ENCODE measurements at places on chromosomes 4 and X.

GRCh38 chrX:16130707-16131106 is 7.3 kb downstream of the GRPR start:
- DNase-seq = no peak

- no peak for DNase-seq
Measured at GRCh38 chr4:186021461-186022167, 47.3 kb upstream of the TLR3 start.

DNA sequence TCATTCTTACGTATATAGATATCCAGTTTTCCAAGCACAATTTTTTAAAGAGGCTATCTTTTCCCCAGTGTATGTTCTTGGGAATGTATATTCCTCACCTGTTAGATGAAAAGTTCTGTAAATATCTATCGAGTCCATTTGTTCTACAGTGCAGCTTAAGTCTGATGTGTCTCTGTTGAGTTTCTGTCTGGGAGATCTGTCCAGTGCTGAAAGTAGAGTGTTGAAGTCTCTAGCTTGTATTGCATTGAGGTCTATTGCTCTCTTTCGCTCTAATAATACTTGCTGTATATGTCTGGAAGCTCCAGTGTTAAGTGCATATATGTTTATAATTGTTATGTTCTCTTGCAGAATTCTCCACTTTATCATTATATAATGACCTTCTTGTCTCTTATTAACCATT is 373.1 kb downstream of the PPARGC1A start:
- no peak for DNase-seq

DNA sequence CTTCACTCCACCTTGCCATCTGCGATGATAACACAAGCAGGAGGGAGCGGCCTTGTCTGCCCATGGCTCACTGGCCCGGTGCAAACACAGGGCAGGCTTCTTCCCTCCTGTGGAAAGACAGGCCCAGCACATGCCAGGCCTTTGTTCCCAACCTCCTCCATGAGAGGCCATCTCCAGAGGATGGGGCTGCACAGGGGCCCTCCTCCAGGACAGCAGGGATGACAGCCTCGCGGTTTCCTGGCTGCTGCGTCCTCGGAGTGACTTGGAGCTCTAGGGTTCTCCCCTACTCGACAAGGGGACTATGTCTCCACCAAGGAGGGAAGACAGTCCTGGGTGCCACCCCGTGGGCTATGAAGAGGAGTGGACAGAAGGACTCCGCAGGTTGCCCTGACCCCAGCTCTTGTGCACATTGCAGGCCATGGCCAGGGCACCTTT is 21.8 kb downstream of the RNF212 start:
- no peak for DNase-seq

DNA sequence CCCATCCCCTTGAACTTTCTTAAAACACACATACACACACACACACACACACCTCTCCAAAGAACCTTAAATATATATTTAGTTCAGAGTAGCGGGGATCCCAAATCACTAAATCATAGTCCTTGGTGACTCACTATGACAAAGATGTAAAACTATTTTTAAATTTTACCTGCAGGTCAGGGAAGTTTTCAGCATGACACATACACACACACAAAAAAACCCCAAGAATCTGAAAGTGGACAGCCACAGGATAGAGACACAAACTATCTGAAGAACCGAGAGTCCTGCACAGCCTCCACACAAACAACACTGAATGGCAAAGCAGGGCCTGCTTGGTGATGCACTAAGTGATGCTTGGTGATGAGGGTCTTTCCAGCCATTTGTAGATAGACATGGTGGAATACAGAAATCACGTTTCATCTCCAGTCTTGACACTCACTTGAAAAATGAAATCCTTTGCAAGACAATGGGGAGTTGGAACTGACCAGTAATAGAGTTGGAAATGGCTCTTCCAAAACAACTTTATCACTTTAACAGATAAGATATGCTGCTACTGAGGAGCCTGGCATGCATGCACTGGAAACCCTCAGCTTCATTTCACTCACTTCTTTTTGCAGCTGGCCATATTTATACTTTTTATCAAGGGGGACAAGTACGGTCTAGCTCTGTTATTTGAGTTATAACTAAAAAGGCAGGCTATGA is 307.3 kb downstream of the RAPGEF2 start:
- no peak for DNase-seq

- no peak for DNase-seq
Measured at GRCh38 chrX:56385336-56385735, 153.2 kb downstream of the KLF8 start.

DNA sequence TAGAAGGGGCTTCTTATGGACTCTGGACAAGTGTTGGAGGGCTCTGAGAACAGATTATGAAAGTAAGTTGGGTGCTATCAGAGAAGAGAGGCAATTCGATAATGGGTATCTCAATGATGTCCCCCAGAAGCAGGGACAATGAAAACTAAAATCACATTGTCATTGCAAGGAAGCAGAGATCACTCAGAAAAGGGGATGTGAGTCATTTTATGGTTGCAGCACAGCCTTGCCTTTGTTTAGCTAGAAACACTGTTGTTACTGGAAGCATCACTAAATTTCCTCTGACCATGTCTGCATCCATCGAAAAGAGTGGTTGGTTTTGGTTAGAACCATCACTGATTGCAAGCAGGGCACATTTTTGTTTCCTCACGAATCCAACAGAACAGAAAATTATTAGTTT is 246.8 kb upstream of the NWD2 start:
- DNase-seq = no peak

- peak; percentile 86 for DNase-seq
Measured at GRCh38 chr4:4820261-4820660, 39.2 kb upstream of the MSX1 start.

DNA sequence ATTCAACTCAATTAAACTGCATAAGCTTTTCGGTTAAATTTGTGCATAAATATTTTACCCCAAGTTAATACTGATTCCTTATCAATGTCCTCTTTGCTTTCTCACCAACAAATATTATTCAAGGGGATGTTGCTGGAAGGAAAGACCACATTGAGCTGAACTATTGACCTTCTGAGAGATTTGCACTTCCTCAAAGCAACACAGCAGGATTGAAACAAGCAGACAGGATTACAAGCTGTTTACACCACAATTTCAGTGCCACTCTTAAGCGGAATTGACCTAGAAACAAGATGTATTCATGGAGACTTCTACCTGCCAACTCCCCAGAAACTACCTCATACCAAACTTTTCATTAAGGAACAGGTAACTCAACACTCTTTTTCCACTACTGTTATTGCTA is 96.5 kb upstream of the DUSP21 start:
- DNase-seq = no peak

DNA sequence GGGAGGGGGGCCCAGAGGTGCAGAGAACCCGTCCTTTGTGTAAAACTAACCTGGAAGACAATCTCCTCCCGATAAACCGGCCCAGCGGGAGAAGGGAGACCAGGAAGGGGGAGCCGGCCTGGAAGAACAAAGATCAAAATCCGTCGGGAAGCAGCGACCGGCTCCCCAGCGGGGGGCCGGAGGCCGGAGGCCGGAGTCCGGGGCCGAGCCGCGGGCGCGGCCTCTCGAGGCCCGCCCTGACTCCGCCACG is 552 bp downstream of the ZDHHC9 start:
- no peak for DNase-seq

- no peak for DNase-seq
Measured at GRCh38 chrX:20317873-20318272, 51.2 kb upstream of the RPS6KA3 start.

DNA sequence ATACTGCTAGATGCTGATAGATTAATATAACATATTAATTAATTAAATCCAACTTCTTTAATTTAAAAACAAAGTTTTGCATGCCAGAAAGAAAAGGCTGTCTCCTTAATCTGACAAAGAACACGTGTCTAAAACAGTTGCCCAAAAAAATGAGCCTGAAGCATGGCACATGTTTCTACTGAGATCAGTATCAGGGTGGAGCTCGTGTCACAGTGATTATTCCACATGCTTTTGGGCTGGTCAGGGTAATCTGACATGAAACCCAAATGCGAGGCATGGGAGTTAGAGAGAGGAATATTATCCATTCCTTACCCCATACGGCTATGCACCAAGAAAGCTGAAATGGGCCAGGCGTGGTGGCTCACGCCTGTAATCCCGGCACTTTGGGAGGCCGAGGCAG is 79.4 kb upstream of the ADRA2C start:
- DNase-seq = no peak

DNA sequence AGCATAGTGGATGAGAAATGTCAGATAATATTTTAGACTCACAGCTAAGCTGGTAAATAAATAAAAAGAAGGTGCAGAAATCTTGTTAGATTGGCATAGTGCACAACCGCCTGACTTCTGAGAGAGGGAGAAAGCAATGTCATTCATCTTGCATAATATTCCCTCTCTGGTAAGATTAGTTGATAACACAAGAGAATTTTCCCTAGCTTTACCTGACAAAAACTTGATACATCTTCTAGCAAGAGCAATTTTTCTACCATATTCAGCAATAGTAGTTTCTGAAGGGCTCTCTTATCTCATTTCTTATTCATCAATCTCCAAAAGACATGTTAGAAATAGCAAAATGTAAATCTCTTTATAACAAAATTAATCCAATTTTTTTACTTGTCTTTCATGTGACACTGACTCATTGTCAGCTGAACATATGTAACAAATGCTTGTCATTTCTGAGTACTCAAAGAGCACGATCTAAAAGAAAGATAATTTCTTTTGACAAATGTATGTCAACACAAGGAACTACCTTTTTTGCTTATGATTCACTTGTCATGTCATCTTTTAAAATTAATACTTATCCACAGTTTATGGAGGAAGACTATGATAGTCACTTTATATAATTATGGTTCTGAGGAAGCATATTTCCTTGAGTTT is 240.0 kb downstream of the ARAP2 start:
- DNase-seq = no peak

DNA sequence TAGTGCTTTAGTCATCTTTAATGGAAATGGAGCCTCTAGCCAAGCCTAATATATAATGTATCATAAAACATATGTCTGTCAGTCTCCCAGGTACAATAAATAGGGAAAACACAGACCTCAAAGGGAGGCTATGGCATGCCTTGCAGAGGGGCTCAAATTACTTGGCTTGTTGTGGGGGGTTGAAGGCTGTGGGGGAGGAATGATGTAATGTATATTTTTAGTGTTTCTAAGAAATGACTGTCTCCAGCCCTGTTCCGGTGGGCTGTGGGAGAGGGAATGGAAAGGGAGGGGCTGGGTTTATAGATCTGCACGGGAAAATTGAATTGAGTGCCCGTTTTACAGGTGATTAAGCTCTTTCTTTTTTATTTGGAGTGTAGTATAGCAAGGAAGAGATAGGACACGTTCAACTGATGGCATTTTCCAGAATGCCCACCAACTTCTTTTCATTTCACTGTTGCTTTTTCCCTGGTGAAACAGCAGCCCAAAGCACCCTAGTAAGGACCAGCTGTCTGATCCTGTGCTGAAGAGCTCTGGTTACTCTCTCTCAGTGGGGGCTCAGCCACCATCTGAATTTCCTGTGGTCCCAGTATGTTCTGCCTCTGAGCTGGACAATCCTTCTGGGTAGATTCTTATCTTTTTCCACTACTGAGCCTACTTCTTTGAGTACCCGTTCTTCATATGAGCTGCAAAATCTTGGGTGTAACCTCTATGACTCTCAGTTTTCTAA is 220.7 kb upstream of the CASK start:
- no peak for DNase-seq

- DNase-seq = no peak
Measured at GRCh38 chr4:135382280-135382959, 1180.8 kb upstream of the PABPC4L start.

DNA sequence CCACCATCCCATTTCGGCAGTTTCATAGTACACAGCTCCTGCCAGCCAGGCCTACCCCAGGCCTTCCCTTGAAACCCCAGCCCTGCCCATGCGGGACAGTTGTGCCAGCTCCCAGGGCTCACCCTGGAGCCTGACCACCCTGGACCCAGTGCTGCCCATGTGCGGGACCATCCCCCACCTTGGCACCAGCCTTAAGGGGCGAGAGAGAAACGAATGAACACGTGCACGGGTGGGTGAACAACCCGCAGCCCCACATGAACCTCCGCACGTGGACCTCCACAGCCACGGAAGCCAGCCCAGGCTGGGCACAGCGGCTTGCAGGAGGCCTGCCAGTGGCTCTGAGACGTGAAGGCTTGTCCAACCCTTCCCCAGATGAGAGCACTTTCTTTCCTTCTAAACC is 76.0 kb upstream of the MXD4 start:
- DNase-seq = no peak

- DNase-seq = no peak
Measured at GRCh38 chrX:123330229-123330942, 146.3 kb downstream of the GRIA3 start.

GRCh38 chr4:4869731-4870571 is 10.5 kb downstream of the MSX1 start:
- no peak for DNase-seq

GRCh38 chrX:329291-329910 is 10.8 kb upstream of the GTPBP6 start:
- DNase-seq = no peak

GRCh38 chr4:124018383-124019317 is 622.1 kb downstream of the SPRY1 start:
- no peak for DNase-seq

GRCh38 chr4:2487632-2488031 is 18.7 kb downstream of the RNF4 start:
- no peak for DNase-seq

- no peak for DNase-seq
Measured at GRCh38 chr4:83231620-83232076, 53.0 kb downstream of the COQ2 start.

GRCh38 chrX:102958794-102959193 is 21.7 kb downstream of the RAB40AL start:
- DNase-seq = no peak

DNA sequence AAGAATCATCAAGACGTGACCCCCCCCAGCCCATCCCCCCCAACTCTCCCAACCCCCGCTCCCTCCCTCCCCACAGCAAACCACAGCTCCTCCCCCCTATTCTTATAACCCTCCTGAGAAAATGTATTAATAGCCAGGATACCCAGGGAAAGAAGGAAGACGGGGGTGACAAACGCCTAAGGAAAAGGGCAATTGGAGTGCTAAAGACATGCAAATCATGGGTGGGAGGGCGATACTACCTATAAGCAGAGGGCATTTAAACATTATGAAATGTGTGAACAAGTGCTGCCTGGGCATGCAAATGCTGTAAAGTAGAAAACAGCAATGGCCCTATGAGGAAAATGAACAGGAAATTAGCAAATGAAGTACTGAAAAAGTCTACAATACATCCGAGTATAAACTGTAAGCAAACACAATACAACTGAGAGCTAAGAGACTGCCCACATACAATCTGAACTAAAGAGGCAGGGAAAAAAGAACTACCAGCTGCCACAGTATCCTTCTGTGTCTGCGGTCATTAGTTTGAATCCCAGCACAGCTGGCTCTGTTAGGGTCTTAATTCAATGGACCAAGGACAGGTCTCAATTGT is 2.4 kb downstream of the CXXC4 start:
- DNase-seq = no peak
